Suppressor macrophage (primary cell): ENCODE measurements at places on chromosomes 6 and 20.

DNA sequence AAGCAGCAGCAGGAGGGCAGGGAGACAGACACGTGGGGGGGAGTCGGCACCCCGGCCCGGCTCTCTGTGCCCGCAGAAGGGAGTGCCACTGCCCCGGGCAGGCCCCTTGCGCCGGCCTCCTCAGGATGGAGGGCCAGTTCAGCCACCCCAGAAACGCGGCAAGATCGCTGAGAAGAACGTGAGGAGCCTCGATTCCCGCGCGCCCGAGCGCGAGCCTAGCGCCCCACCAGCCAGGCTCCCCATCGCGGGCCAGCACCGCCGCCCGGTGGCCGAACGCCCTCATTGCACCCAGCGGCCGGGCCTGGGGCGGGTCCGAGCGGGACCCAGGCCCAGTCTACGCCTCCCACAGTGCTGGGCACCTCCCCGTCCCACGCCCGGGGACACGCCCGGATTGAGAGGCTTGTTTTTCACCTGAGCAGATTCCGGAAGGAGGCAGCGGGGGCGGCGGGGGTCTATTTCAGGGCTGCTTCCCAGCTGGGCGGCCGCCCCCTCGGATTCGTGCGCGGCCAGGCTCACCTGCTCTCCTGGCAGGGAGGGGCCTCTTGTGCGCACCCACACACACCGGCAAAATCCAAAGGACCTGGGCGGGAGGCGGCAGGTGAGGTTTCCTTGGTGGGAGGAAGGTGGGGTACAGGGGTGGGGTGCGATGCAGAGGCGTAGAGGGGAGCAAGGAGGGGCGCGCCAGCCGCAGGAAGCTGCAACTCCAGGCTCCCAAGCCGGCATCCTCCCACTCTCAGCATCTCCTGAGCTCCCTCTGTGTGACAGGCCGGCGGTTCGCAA is 9.0 kb upstream of the GRM4 start:
- DNase-seq, result peak; percentile 34

GRCh38 chr6:170314983-170315382 is 8.4 kb downstream of the FAM120B start:
- DNase-seq, result no peak

- no peak for DNase-seq
These were observed 111.3 kb downstream of the SIM1 start for GRCh38 chr6:100353276-100354015.

- DNase-seq, result no peak
These were observed 190.7 kb upstream of the UFL1 start for GRCh38 chr6:96330884-96331283.

GRCh38 chr6:121748850-121749249 is 313.4 kb downstream of the GJA1 start:
- DNase-seq, result no peak

DNA sequence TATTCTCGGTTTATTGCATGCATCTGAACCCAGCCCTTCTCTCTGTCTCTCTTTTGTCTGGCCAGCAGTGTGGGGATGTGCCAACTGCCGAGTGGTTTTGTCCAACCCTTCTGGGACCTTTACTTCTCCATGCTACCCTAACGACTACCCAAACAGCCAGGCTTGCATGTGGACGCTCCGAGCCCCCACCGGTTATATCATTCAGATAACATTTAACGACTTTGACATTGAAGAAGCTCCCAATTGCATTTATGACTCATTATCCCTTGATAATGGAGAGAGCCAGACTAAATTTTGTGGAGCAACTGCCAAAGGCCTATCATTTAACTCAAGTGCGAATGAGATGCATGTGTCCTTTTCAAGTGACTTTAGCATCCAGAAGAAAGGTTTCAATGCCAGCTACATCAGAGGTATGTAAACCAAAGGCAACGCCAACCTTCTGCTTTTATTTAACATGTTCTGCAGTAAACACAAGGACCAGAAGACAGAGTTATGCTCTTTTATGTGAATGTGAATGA is 65.8 kb downstream of the ADGRG6 start:
- DNase-seq, result no peak

GRCh38 chr6:163308629-163309440 is 105.7 kb upstream of the QKI start:
- DNase-seq, result no peak

DNA sequence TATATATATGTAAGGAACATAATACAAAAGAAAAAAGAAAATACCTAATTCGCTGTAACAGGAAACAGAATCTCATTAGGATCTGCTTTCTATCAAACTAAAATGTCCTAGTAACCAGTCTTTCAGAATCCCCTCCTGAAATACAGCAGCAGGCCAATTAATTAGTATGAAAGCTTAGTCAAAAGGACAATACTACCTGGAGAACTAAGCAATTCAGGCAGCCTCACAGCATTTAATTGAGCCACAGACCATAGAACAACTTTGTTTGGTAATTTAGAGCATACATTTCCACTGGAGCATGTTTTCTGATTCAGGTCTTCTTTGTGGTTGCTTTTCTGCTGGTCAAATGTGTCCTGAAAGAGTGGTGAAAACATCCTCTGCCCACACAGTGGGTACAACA is 516.0 kb downstream of the LMBRD1 start:
- DNase-seq, result no peak

DNA sequence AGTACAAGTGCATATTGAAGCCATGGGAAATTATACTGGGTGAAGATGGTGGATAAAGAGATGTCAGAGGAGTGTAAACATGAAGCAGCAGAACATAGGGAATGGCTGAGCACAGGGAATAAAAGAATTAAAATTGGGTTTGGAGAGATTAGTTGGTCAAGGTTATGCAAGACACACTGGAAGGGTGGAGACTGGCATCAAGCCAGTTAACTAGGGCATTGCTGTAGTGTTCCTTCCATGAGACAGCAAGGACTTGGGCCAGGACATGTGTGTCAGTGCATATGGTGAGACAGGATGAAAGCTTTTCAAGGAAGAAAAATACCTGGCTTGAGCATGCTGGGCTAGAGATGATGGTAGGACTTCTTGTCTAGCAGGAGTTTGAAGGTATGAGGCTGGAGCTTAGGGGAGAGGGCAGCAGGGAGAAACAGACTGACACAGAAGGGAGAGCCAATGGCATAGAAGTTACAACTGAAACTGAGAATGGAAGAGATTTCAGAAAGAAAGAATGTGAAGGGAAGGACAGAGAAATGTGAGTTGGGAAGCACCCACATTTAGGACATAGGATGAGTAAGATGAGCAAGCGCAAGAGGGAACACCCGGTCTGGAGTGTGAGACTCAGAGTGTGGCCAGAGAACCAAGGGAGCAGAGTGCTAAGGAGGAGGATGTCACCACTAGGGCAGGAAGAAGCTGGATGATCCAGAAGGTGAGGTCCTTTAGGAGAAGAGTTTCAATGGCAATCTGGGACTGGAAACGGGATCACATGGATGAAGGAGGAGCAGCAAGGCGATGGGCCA is 14.5 kb upstream of the TMEM170B start:
- peak; percentile 67 for DNase-seq

- DNase-seq, result peak; percentile 48
These were observed 130.2 kb upstream of the AKIRIN2 start for GRCh38 chr6:87832025-87832825.
